ENCODE measurements at places on chromosomes 1 and 21. TPM values are rescaled to one million over a fixed set of nuclear protein-coding genes. Genes with fewer than 3 reads are reported as not detected.
A peak's percentile ranks its signal among the peaks of the same experiment; 100 is the strongest.

MASP2 gene
- total RNA-seq = not detected

AADACL4 gene
- not detected for total RNA-seq

FCRL6 gene
- not detected for total RNA-seq

NVL gene
- total RNA-seq = 23.2 TPM

B3GALT5 gene
- total RNA-seq = 0.39 TPM

PCP4L1 gene
- not detected for total RNA-seq

SLC9C2 gene
- total RNA-seq = not detected

LRRN2 gene
- not detected for total RNA-seq

GRCh38 chr1:90622666-90623065, 94.4 kb downstream of the BARHL2 start:
- no peak for DNase-seq

DNA sequence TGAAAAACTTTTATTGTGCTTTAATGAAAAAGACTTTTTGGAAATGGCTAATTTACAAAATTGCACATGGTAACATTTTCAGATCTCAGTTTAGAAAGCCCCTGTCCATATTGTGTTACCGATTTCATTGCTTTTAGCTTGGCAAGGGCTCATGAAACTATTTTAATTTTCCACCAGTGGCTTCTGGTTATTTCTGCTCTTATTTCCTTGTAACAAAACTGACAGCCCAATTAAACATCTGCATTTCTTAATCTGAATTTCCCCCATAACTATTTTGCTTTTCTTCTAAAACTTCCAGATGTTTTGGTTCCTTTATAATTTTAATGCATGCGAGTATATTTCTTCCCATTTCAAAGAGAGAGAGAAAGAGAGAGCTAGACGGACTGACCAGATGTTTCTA, 264.8 kb downstream of the PTPRC start:
- no peak for DNase-seq

DNA sequence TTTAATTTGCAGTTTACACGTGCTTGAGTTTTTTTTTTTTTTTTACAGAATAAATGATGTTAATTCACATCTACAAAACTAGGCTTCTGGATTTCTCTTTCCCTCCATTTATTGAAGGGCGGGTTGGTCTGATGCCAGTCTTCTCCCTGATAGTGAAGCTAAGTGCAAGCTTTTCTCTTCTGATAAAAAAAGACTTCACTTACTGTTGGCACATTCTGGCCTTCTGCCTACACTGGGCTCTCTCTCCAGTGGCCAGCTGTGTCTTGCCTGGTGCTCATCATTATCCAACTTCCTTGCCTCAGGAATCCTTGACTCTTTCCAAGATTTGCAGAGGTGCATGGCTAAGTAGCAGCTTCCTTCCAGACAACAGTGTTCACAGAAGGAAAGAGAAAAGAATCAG, 7.6 kb upstream of the RAP1A start:
- DNase-seq = no peak

- DNase-seq = no peak
These were observed 722 bp upstream of the PODN start for GRCh38 chr1:53061123-53061858.

GRCh38 chr1:9078015-9078751, 8.7 kb upstream of the SLC2A5 start:
- DNase-seq = peak; percentile 100

DNA sequence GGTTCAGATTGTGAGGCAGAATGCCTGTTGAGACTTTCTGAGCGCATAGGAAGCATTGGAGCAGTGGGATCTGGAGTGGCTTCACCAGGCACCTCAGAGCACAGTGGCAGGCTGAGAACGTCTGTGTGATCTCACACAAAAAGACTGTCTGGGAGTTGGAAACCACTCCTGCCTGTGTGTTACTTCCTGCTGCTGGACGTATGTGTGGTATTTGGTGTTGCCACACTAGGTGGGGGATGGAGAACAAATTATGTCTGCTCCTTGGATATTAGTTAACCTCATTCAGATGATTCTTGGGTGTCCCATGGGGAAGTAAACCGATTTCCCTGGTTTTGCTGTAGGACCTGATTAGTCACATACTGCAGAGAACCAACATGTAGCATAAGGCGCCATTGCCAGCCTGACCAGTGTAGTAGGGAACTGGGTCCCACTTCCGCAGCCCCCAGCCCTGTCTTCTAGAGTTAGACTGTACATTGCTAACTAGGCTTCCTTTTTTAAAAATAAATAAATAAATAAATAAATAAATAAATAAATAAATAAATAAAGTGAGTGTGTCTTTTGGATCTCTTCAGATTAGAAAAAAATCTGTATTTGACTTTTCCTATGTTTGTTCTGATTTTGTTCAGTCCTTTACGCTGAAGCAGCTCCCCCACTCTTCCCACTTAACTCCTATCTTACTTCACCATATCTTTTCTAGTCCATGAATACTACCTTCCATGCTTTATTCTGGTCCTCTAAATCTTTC, 26.9 kb downstream of the UCK2 start:
- DNase-seq = peak; percentile 94

DNA sequence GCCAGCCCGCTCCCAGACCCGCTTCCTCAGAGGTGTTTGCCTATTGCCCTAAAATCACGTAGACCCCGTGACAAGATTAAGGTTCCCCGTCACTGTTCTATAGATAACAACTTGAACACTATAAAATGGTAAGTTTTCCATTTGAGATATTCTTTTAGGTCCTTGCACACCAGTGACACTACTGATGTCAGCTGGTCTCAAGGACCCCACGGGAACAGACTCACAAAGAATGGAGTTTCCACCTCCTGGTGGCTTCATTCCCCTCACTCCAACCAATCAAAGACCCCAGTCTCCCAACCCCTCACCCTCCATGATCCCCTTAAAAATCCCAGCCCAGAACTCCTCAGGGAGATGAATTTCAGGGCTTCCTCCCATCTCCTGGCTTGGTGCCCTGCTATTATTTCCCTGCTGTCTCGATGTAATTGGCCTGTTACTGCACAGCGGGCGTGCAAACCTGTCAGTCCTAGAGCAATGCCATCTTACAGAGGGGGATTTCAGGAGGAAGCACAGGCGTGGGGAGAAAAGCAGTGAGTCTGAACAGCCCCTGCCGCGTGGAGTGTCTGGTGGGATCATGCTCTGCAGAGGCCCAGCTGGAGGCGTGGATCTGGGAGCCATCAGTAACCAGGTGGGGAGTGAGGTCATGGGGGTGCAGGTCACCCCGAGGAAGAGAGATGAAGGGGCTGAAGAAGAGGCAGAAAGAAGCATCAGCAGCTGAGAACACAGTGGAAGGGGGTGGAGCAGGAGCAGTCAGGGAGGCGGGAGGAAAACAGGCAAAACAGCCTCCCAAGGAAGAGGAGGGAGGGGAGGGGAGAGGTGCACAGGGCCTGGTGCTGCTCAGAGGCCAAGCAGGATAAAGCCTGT, 35.1 kb upstream of the LBR start:
- DNase-seq = no peak

GRCh38 chr1:245614476-245614875, 459.7 kb downstream of the KIF26B start:
- DNase-seq = no peak

DNA sequence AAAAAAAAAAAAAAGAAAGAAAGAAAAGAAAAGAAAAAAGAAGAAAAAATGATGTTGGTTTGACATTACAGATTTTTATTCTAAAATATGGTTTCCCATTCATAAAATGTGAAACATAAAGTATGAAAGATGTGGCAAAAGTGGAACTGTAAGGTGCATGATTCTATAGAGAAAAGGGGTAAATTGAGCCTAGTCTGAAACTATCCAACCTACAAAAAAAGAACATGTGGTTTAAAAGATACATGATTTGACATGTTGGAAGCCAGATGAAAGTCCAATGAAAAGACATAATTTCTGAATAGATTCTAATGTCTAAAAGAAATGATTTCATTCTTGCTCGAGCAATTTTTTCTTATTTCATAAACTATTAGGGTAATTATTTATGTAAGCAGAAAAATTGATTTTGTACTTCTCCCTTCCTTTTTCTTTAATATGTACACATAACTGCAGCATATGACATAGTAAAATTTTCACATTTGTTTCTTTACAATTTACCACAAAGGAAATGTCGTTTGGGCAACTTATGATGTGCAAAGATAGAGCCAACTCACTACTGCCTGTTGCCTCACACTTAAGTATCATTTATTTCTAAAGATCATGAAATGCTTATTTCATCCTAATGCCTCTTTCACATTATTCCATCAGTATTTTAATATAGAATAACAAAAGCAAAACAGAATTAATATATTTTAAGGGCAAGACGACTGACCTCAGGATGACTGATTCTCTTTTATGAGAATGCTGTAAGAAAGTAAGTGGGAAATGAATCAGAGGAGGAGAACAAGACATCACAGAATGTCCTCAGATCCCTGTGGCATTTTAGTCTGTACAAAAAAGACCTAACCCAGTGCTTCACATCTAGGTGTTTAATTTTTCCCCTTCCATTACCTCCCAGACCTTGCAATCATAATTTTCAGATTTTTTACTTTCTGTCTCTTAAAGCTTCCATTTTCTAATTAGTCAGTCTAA, 165.8 kb upstream of the HMCN1 start:
- DNase-seq = no peak

- no peak for DNase-seq
These were observed 9.3 kb downstream of the SLC19A1 start for GRCh38 chr21:45532826-45533360.

GRCh38 chr1:193326296-193326695, 139.9 kb upstream of the B3GALT2 start:
- peak; percentile 23 for DNase-seq

- peak; percentile 71 for DNase-seq
These were observed at the start of gene PDZK1IP1 for GRCh38 chr1:47189844-47190508. PDZK1IP1 (minus strand) TSS chr1:47190036; CDS start chr1:47189932, 104 bp downstream.

DNA sequence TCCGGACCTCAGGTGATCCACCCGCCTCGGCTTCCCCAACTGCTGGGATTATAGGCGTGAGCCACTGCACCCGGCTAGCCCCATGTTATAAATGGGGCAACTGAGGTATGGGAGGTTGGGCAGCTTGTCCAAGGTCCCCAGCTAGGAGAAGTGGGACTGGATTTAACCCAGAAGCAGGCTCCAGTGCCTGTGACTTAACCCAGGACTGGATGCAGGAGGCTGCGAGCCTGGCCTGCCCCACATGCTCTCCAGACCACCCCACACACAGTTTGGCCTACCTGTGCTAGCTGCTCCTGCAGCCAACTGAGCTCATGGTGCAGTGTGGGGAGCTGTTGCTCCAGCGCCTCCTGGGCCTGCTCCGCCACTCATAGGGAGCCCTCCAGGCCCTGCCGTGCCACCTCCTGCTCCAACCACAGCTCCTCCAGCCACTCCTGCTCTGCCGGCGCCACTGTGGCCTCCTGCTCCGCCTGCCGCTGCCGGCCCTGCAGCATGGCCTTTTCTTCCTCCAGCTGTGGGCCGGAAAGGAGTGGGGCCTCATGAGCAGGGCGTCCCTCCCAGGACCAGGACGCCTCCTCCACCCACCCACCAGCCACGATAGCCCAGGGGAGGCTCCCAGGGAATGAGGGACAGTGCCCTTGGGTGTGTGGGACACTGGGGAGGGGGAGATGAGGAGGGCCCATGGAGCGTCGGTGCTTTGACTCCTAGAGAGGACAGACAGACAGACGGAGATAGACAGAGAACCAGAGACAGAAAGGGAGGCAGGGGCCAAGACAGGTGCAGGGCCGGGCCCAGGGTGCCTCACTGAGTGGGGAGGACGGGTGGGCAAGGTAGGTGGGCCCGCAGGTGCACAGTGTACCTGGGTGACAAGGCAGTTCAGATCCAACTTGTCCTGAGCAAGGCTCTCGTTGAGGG, 12.4 kb upstream of the NBPF1 start:
- no peak for DNase-seq

DNA sequence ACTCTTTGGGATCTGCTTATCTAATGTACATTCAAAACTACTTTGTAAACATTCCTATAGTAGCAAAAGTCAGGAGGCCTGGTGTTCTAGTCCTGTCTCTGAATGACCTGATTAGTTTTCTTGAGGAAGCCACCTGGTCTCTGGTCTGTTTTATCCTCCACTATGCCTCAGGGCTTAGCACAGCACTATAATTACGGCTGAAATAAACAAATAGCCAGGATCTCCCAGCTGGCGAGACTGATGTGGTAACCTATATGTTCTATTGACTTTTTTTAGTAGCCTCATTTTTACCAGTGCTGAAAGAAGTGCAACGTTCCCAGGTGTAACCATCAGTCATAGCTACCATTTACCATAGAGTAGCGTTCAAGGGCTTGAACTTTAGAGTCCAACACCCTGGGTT, 24.2 kb upstream of the RPL11 start:
- DNase-seq = no peak

DNA sequence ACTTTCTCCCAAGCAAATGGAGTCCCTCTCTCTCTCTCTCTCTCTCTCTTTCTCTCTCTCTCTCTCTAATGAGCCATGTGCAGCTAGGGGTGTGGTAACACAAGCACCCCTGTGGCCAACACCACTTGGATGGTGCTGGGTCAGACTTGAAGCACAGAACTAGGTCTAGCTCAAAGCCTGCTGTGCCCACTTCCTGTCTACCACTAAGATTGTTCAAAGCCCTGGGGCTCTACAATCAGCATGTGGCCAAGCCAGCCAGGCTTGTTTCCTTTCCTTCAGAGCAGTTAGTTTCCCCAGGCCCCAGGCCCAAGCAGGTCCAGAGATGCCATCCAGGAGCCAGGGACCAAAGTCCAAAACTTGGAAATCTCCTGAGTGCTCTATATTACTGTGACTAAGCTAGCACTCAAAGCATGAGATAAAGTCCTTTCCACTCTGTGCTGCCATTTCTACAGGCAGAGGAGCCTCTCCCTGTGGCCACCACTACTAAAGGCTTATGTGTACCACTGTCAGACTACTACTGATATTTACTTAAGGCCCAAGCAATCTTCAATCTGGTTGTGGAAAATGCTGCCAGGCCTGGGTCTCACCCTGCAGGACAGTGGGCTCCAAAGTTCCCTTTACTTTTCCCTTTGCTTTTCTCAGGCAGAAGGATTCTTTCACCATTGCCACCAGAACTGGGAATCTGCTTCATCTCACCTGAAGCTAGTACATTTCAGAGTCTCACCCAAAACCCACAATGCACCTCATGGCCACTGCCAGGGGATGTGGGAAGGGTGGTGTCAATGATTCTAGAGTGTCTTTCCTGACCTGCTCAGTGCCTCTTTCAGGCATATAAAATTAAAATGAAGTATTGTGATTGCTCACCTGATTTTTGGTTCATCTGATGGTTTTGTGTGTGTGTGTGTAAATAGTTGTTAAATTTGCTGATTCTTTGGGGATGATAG, 999.5 kb downstream of the NCAM2 start:
- peak; percentile 2 for DNase-seq

All from RPMI7951 (cell line).